ENCODE measurements at places on chromosomes 16 and 17.

DNA sequence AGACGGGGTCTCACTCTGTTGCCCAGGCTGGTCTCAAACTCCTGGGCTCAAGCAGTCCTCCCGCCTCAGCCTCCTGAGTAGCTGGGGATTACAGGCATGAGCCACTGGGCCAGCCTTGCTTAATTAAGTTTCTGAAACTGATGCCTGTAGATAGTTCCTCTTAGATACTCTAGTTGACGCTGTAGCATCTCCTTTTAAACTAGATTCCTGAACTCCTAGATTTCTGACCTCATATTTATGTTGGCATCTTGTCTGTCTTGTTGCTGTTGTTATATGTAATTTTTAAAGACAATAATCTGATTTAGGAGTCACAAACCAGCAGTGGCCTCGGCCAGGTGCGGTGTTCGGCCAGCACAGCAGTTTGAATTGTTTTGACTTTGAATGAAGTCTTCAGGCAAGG is 37.5 kb downstream of the DHRS7B start:
- no peak for DNase-seq

- DNase-seq: no peak
These were observed 21.5 kb downstream of the CRYM start for GRCh38 chr16:21256636-21257035.

DNA sequence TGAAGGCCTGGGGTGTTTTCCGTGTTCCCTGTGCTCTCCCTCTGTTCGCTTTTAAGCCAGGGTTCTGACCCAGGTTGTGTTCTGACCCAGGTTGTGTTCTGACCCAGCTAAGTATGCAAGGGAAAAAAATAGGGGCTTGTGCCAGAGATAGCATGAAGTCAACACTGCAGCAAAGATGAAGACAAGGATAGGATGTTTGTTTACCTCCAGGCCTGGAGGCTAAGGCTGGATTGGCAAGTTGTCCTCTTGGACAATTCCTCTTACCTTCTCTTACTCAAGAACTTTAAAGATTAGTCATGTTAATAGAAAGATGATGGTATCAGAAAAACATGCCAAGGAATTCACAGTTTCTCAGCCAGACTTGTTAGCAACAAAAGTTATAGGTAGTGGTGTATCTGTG is 19.4 kb downstream of the LYRM9 start:
- DNase-seq: no peak

DNA sequence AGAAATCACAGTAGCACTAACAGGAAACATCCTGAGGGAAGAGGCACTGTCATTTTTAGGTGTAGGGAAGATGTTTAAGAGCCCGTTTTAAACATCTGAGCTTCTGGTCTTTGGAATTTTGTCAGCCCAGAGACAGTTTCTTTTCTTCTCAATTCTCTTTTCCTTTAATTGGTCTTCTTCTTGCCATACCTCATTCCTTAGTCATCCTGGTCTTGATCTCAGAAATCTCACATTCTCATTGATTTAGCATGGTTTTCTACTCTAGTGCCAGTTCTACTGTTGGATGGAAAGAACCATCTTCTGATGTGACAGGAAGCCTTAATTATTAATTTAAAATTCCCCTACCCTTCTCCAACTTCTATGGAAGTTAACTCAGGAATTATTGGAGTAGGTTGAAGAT is 25.4 kb downstream of the BMERB1 start:
- no peak for DNase-seq

DNA sequence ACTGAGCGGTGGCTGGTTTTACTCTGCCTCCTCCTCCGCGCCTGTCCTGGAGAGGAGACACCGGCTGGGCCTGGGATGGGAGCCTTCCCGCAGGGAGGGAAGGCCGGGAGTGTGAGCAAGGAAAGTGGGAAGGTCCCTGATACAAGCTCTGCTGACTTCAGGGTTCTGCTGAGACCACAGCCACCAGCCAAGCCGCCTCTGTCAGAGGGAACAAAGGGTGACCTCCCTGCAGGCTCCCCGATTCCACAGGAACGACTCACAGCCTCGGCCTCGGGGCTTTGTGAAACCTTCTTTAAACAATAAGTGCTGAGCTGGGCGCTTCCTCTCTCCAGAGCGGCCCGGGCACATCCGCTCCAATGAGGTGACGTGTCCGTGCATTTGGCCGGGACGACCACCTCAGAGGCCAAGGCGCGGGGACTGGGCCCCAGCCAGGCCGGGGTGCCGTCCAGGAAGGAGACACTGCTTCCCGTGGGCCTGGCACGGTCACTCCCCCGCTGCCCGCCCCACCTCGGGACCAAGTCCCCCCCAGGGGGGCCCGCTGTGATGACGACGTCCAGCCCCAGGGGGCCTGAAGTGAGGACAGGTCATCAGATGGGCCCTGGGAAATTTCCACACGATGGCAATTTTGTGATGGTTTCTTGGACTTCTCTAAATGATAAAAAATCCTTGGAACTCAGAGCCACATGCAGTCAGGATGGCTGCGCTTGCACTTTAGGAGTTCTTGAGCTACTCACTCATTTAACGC is 11.8 kb upstream of the CIBAR2 start:
- DNase-seq: no peak

DNA sequence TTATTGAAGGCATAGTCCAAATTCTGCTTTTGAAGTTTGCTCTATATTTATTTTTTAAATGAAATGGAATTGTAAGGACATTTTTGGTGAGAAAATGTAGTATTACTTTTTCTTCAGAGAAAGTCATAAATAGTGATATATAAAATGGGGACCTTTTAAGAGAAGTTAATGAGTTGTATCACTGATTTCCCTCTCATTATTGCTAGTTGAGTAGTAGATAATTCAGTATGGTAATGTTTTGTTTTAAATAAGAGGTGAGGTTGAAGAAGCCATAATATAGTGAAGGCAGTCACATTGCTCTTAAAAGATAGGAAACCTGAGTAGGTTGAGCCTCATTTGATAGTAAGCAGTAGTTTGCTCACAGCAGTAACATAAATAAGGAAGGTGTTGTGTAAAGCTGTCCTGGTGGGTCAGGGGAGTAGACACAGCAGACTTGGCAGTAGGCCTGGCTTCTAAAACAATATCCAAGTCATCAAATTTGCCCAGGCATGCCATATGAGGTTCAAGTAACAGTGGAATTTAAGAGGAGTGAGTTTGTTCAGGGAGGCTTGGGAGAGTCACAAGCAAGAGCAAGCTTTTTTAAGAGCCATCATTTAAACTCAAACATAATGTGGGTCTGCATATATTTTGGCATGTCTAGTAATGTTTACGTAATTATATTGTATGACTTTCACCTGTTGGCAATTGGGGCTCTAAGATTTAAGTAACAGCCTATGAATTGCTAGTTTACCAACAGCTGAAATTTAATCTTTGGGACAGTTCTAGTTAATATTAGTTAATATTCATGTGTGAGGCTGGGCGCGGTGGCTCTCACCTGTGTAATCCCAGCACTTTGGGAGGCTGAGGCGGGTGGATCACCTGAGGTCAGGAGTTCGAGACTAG is 6.5 kb downstream of the NFATC3 start:
- DNase-seq: peak; percentile 64
